ENCODE measurements at places on chromosomes 12 and 14.

- DNase-seq: no peak
These were observed 7.3 kb upstream of the ZNF740 start for GRCh38 chr12:53173085-53173715.

DNA sequence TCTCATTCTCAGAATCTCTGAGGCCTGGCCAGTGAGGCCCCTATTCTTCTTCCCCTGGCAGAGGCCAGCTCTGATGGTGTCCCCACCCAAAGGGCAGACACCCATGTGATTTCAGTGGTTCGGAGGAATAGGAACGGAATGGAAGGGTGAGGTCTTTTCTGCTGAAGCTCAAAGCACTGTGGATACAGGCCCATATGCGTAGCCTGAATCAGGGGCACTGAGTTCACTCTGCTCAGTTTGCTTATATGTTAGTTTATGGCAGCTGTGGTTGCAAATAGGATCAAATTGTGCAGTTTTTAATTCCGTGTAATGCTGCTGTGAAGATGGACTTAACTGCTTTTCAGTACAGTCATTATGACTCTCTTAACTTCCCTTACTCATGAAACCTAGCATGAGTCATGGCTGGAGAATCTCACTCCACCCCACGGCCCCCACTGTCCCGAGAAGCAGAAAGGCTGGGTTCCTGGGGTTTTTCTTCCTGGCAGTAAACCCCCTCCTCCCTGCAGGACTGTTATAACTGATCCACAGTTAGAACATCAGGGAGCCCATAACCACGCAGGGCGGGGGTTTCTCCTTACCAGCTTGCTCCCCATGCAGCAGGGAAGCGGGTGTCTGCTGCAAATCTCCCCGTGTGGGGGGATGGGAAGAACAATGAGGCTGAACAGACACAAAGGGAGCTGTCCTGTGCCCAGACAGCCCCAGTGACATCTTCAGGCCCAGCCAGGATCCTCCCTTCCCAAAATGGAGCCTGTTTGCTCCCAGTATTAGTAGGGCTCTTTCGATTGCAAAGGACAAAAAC lies 122.7 kb downstream of the SLC38A6 start:
- DNase-seq: no peak

GRCh38 chr12:45669093-45669492 lies 60.4 kb upstream of the ARID2 start:
- DNase-seq: no peak

DNA sequence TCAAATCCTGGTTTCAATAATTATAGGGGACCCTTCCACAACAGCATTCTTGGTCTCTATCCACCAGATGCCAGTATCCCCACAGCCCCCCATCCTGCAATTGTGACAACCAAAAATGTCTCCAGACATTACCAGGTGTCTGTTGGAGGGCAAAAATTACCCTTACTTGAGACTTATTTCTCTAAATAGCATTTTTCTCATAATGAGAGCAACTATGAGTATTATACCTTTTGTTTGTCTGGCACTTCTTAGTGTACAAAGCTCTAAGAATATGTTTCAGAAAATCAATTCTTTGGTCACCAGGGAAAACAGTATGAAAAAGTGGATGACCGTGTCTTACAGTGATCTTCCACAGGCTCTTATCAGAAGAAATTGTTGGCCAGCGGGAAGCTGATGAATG lies 27.5 kb upstream of the RMST start:
- DNase-seq: no peak

- DNase-seq: no peak
These were observed 1.2 kb upstream of the GIT2 start for GRCh38 chr12:109997393-109997792.

GRCh38 chr12:32532951-32533350 lies 133.6 kb downstream of the FGD4 start:
- DNase-seq: no peak

DNA sequence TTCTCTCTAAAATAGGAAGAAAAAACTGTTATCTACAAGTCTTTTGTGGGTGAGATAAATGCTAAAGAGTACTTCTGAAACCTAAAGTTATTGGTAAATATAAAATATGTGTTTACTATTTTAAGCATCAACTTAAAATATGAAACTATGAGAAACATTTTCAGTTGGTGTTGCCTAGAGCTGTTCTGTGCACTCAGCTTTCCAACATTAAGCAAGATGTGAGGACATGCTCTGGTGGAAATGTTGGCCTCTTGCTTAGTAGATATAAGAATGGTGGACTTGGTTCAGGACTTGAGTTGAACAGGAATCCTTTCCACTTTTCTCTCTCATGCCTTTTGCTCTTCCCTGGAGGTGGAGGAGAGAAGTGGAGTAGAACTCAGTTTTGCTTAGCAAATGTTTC lies 164.1 kb upstream of the PELI2 start:
- no peak for DNase-seq

GRCh38 chr12:5506821-5507231 lies 74.9 kb downstream of the NTF3 start:
- peak; percentile 8 for DNase-seq

- DNase-seq: no peak
These were observed 6.7 kb downstream of the BTBD6 start for GRCh38 chr14:105255021-105255507.

GRCh38 chr12:101594700-101595099 lies at the start of gene MYBPC1:
Gene MYBPC1, plus strand, starts transcription at chr12:101594971. Its CDS starts 100 bp downstream, at chr12:101595071.
- no peak for DNase-seq

DNA sequence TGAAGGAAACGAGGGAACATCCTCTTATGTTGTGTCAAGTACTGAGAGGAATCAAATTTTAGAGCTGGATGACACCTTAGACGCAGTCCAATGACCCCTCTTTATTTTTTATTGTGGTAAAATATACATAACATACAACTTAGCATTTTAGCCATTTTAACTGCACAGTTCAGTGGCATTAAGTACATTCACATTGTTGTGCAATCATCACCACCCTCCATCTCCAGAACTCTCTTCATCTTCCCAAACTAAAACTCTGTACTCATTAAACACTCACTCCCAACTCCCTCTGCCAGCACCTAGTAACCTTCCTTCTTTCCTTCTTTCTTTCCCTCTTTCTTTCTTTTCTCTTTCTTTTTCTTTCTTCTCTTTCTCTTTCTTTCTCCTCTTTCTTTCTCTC lies 97.2 kb upstream of the SLC24A4 start:
- DNase-seq: no peak

DNA sequence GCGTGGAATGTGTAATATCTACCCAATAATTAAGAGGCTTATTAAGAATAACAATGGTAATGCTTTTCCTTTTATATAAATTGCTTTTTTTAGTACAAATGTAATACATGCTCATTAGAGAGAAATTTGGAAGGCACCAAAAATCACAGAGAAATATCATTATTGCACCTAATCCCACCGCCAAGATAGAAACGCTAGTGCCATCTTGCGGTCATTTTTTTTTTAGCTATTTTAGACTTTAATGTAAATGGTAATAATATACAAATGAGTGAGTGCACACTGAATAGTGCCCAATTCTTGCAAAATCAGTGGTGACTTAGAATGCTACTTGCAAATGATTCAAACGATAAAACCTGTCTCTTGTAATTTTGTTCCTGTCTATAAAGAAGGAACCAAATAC lies 576.8 kb upstream of the TMEM132C start:
- DNase-seq: no peak

GRCh38 chr14:24052656-24053547 lies 1.1 kb downstream of the CARMIL3 start:
- DNase-seq: no peak

DNA sequence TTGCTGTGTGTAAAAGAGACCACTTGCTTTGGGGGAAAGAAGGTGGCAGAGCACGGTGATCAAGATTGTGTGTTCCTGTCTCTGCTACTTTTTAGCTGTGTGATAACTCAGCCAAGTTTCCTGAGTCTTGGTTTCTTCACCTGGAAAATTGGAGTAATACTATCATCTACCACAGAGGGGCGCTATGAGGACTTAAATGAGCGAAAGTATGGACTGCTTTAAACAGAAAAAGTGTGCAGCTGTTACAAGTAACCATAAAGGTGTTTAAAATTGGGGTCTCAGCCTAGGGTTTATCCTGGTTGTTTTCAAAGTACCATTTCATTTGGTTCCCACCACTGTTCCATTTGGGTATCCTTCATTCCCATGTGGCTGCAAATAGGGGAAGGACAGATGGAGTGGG lies 65.9 kb upstream of the WSCD2 start:
- DNase-seq: no peak

DNA sequence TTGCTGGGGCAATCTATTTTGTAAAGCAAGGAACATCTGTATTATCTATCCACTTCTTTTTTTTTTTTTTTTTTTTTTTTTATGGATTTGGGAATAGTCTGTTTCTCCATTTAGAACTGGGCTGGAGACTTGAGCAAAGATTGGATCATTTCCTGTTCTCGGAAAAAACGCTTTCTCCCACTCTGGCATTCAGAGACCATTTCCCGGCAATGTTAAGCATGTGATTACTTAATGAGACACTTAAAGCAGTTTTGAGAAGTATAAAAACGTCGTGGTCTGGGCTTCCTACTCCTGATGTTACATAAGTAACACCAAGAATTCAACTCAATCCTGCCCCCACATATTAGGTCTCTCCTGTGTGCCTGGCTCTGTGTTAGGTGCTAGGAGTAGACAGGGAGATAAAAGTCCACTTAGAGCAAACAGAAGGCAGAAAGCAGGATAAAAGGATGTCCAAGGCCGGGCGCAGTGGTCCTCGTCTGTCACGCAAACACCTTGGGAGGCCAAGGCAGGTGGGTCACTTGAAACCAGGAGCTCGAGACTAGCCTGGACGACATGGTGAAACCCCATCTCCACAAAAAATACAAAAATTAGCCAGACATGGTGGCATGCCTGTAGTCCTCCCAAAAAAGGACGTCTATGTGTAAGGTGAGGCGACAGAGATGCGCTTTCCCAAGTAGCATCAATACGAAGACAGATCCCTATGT lies 152.1 kb upstream of the GSC start:
- DNase-seq: no peak

- no peak for DNase-seq
These were observed 13.7 kb downstream of the ANKRD52 start for GRCh38 chr12:56244494-56244893.

GRCh38 chr12:50633955-50634354 lies 129.2 kb downstream of the DIP2B start:
- no peak for DNase-seq

DNA sequence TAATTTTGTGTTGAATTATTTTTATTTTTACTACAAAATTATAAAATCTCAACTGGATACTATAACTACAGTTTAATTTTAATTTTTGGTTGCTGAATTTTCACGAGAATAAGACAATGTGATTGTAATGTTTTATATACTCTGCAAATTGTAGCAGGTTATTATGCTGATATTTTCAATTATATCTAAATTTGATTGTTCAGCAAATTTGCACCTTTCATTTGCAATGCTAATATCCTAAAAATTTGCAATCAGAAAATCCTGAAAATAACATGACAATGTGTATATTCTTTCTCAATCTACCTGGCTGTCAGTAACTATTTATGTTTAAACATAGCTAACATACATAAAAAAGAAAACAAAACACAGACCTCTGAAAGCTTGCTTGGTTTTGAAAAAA lies 932.2 kb upstream of the LRFN5 start:
- no peak for DNase-seq

DNA sequence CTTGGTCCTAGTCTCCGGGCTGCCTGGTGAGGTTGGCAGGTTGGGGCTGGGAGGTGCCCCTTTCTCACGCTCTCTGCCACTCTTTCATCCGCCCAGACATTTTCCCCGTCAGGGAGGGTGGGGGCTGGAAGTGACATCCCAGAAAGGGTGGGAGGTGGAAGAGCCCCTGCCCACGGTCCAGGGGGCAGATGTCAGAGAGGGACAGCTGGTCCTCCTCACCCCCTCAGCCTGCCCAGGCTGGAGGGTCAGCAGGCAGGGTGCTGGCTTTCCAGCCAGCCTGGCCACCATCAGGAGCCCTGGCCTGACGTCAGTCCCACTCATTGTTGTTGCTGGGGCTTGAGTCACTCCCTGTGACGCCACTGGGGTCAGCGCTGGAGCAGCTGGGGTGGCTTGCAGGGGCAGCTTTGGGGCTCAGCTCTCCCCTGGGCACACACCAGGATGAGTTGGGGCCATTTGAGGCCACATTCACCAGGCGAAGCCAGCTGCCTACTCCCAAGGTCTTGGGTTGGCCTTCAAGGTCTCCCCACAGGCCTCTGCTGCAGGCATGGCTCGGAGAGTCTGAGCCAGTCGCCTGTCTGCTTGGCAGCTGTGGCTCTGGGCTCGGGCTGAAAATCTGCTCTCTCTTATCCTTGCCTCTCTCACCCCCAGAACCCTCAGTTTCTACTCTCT lies 5.7 kb upstream of the ATG101 start:
- DNase-seq: no peak

- DNase-seq: no peak
These were observed 878 bp upstream of the R3HDM2 start for GRCh38 chr12:57431654-57432188.

DNA sequence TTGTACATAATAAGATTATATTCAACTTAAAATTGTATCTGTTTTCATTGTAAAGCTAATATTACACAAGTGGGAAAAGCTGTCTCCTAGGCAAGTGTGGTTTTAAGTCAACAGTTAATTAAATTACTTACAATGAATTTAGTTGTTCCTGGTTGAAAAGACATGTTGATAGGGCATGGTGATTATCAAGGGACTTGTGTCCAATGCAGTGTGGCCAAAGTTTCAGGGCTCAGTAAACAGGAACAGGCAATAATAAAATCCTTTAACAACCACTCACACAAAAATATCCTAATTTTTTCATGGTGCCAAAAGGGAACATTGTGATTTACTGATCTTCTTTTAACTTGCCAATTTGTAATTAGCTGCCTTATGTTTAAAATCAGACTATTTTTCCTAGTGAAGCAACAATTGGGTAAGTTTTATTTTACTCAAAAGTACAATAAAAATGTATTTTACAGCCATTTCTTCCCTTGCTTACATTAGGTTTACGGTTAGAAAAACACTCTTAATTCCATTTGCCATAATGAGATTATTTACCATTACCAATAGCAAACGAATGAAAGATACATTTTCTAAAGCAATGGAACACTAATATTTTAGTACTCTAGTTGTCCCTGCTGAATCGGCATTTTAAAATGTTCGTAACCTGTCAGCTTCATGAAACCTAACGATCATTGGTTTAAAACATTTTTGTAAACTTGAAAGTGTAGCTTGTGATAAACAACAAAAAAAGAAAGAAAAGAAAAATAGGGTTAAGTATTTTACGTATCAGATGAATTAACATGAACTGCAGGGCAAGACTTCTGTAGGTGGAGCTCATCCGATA lies 1.8 kb upstream of the WNK1 start:
- no peak for DNase-seq

GRCh38 chr12:25949343-25949742 lies 9.1 kb upstream of the RASSF8 start:
- no peak for DNase-seq

DNA sequence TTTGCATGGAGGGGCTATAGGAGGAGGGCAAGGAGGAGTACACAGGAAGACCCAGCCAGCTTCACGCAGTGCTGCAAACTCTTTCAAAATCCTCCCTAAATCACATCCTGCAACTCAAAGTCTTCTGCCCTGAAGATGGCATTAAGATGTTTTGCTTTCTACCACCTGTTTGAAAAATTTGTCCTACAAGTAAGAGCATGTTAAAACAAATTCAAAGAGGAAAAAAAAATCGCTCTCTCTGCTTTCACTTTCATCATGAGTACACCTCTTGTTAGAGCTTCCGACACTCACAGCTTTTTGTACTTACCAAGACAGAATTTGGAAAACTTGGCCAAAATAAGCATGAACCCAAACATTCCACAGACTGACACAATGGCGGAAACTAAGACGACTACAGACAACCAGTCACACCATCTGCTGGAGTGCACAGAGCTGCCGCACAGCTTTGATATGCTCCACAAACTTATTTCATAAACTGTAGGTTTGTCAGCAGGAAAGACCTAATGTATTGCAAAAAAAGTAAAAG lies 21.3 kb downstream of the GCH1 start:
- no peak for DNase-seq

- no peak for DNase-seq
These were observed 50.3 kb upstream of the SRSF5 start for GRCh38 chr14:69716478-69717187.
